ENCODE measurements at places on chromosomes 11 and 22. TPM values are rescaled to one million over a fixed set of nuclear protein-coding genes. Genes with fewer than 3 reads are reported as not detected.
A peak's percentile ranks its signal among the peaks of the same experiment; 100 is the strongest.

GRCh38 chr11:2202071-2202899 is 30.7 kb upstream of the TH start:
- H3K4me3 ChIP-seq, result no peak overlapping the region
- H3K27ac ChIP-seq, result no peak overlapping the region
- H3K36me3 ChIP-seq, result no peaks in the 10 kb centered on the region

- 0 out of 2 replicates have a peak, but pooled peaks cover 7% of the 10 kb centered on the region for H3K27me3 ChIP-seq
- no peak overlapping the region for H3K4me3 ChIP-seq
- no peaks in the 10 kb centered on the region for H3K4me1 ChIP-seq
- H3K36me3 ChIP-seq, result no peaks in the 10 kb centered on the region
- H3K27ac ChIP-seq, result no peak overlapping the region
These were observed 4.5 kb upstream of the RFPL1 start for GRCh38 chr22:29433856-29434255.

DNA sequence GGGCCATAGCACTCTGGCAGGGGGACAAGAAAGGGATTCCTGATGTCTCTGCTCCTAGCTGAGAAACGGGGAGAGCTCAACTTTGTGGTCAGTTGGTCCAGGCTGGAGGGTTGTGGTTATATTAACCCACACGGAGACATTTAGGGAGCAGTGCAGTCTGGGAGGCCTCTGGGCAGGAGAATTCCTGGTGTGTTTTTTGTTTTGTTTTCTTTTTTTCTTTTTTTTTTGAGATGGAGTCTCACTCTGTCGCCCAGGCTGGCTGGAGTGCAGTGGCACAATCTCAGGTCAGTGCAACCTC is 88.0 kb upstream of the SHISAL1 start:
- H3K27ac ChIP-seq, result no peak overlapping the region
- no peak for DNase-seq
- no peaks in the 10 kb centered on the region for H3K4me1 ChIP-seq
- H3K36me3 ChIP-seq, result no peaks in the 10 kb centered on the region

DNA sequence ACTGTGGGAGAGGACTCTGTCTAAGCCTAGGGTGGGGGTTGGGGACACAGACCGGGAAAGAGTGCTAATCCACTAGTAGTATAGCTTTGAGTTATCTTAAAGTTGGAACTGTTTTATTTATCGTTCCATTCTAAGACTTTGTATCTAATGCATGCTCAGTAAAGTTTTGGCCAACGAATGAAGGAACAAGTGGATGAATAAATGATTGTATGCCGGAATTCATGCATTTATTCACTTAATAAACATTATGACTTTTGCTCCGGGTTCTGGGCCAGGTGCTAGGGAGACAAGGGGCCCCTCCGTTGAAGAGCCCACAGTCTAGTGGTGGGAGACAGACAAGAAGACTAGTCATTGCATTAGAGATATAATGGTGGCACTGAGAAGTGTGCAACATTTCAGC is 645 bp downstream of the RNF121 start:
- peak overlapping the region; percentile 73 for H3K27ac ChIP-seq
- H3K27me3 ChIP-seq, result no peaks in the 10 kb centered on the region
- H3K36me3 ChIP-seq, result no peaks in the 10 kb centered on the region
- peaks cover 4% of the 10 kb centered on the region for H3K4me1 ChIP-seq
- peak overlapping the region; percentile 89 for H3K4me3 ChIP-seq

DNA sequence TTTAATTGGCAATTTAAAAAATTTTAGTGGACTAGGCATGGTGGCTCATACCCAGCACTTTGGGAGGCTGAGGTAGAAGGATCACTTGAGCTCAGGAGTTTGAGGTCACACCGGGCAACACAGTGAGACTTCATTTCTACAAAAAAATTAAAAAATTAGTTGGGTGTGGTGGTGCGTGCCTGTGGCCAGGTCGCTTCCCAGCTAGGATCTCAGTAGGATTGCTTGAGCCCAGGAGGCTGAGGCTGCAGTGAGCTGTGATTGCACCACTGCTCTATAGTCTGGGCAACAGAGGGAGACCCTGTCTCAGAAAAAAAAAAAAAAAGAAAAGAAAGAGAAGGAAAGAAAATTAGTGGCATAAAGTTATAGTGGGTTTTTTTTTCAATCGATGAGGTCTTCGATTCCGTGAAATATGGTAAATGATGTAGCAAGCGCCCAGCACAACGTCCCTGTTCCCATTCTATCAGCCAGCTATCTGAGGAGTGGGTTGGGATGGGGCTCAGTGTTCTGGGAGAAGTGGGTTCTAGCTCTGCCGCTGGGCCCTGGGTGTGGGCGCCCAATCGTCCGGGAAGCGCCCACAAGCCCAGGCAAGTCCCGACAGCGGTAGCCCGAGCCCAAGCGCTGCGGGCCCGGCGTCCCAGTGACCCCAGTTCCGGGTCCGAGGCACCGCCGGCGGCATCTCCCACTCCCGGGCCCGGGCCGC is 1.4 kb downstream of the FOSL1 start:
- H3K36me3 ChIP-seq, result peaks cover 46% of the 10 kb centered on the region
- peaks cover 80% of the 10 kb centered on the region for H3K4me1 ChIP-seq
- H3K4me3 ChIP-seq, result peak overlapping the region; percentile 98
- peak overlapping the region; percentile 99 for H3K27ac ChIP-seq
- H3K27me3 ChIP-seq, result no peaks in the 10 kb centered on the region

DNA sequence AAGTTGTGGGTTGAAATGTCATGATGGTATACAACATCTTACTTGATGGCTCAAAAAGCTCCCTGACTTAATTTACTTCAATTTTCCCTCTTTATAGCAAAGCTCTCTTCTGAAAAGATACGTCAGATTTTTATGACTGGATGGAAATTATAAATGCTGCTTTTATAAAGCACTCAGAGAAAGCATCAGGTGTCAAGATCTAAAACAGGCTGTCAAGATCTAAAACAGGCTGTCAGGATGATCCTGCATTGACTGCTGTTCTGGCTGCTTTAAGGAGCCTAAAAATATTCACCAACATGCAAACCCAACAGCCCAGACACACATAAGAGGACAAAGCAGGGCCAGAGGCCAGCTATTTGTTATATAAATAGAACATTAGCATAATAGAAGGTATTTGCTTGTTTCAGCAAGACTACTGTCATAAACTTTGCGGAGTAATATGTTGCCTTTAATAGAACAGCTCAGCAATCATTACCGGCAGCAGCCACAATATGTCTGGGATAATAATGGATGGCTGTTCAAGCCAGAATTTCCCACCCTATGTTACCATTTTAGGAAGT is 77.3 kb upstream of the ANO5 start:
- DNase-seq, result no peak
- no peak overlapping the region for H3K4me3 ChIP-seq
- no peaks in the 10 kb centered on the region for H3K36me3 ChIP-seq
- no peaks in the 10 kb centered on the region for H3K4me1 ChIP-seq
- no peaks in the 10 kb centered on the region for H3K27me3 ChIP-seq
- H3K27ac ChIP-seq, result no peak overlapping the region

DNA sequence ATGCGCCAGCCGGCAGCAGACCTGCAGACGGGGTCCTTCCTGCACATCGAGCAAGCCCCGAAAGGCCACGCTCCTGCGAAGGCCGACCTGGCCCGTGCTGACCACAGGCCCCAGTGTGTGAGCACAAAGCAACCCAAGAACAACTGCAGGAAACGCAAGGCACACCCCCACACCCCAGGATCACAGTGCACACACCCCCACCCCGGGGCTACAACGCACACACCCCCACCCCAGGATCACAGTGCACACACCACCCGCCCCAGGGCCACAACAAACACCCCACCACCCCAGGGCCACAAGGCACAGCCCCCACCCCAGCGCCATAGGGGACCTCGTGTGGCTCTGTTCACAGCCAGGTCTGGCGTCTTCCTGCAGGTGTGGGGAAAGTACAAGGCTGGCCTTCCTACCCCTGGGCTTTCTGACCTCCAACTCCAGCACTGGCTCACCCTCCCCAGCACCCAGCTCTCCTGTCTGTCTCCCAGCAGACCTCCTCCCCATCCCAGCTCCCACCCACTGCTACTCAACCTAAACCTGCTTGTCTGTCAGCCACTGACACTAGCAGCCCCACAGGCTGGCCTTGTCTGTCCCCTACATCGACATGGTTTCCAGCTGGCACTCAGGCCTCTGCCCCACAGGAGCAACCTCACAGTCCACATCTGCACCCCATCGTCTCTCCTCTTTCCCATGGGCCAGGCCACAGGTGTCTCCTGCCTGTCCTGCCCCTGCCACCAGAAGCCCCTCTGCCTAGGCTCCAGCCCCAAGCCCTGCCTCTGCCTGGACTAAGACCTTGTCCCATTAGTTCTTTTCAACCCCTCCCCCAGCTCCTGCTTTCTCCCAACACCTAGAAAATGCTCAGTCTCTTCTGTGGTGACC is 20.5 kb upstream of the EFCAB6 start:
- no peak for DNase-seq
- no peaks in the 10 kb centered on the region for H3K4me1 ChIP-seq
- H3K27ac ChIP-seq, result no peak overlapping the region
- H3K36me3 ChIP-seq, result no peaks in the 10 kb centered on the region
- no peaks in the 10 kb centered on the region for H3K27me3 ChIP-seq

DNA sequence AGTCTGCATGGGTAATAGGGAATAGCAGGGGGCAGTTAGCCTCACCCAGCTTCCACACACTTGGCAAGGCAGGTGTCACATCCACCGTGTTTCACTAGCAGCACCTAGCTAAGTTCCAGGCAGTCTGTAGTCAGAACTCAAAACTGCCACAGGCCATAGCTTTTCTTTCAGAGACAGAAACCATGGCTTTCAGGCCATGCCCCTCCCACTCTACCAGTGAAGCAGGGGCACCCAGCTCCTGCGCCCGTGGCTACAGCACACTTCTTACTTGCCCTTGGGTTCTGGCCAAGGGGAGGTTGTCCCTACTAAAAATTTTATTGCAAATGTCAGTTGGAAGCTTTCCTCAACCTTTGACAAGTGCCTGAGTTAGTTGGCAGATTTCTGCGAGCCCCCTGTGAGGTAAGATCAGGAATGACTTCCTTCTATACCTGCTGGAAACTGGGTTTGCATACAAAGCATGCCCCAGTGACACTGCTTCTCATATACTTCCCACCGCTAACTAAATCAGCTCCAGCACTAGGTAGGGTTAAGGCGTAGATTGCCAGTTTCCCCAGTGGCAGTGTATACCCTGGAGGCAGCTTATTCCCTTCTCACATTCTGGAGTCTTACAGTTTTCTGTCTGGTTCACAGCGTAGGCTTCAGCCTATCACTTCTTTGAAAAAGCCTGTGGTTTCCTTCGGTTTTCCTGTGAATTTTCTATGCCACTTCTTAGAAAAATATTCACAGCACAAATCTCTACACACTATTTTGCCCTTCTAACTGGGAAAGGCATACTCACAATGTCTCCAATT is 139.0 kb upstream of the LUZP2 start:
- no peaks in the 10 kb centered on the region for H3K27me3 ChIP-seq
- no peaks in the 10 kb centered on the region for H3K4me1 ChIP-seq
- no peak for DNase-seq
- no peak overlapping the region for H3K27ac ChIP-seq
- H3K36me3 ChIP-seq, result no peaks in the 10 kb centered on the region
- no peak overlapping the region for H3K4me3 ChIP-seq

GRCh38 chr22:30861131-30861530 is 107.4 kb downstream of the MORC2 start:
- H3K27me3 ChIP-seq, result no peaks in the 10 kb centered on the region
- no peaks in the 10 kb centered on the region for H3K4me1 ChIP-seq
- no peaks in the 10 kb centered on the region for H3K36me3 ChIP-seq
- H3K4me3 ChIP-seq, result no peak overlapping the region

GRCh38 chr11:96875712-96876111 is 485.9 kb downstream of the JRKL start:
- no peaks in the 10 kb centered on the region for H3K4me1 ChIP-seq
- H3K36me3 ChIP-seq, result no peaks in the 10 kb centered on the region
- DNase-seq, result no peak
- no peaks in the 10 kb centered on the region for H3K27me3 ChIP-seq
- H3K27ac ChIP-seq, result no peak overlapping the region

- H3K27me3 ChIP-seq, result no peaks in the 10 kb centered on the region
- H3K27ac ChIP-seq, result no peak overlapping the region
- no peak overlapping the region for H3K4me3 ChIP-seq
- peaks cover 21% of the 10 kb centered on the region for H3K4me1 ChIP-seq
These were observed 69.1 kb upstream of the MYOD1 start for GRCh38 chr11:17650127-17650911.

- peaks cover 25% of the 10 kb centered on the region for H3K4me1 ChIP-seq
- no peak overlapping the region for H3K27ac ChIP-seq
- no peaks in the 10 kb centered on the region for H3K27me3 ChIP-seq
- no peaks in the 10 kb centered on the region for H3K36me3 ChIP-seq
- H3K4me3 ChIP-seq, result no peak overlapping the region
These were observed 982 bp upstream of the SHANK3 start for GRCh38 chr22:50671641-50672040.

DNA sequence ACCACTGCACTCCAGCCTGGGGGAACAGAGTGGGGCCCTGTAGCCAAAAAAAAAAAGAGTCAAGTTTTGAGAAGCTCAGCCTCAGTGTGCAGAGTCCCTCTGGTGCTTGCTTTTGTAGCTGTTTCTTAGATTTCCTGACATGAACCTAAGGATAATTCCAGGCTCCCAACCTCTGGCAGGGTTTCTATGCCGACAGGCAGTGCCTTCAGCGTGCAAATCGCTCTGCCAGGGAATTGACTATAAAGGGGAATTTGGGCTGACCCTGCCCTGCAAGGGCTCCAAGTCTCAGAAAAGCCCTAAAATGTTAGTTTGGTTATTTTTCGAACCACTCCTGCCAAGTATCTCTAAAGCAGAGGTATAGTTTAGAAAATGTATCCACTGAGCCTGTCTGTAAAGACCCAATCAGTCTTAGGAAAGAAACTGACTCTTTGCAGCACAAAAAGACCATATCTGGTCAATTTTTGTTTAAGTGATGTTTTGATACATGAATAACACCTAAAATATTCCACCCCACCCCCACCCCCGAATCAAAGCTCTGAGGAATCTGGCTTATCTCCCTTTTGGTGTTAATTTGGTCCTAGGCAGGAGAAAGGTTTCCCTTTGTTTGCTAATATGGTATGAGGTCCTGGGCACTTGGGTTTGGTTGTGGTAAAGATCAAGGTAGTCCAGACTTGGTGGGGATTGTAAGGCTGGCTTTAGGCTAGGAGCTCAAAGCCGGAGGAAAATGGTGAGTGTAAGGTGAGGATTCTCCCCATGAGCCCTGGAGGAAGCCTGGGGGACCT is 49.7 kb downstream of the ANO1 start:
- H3K27me3 ChIP-seq, result no peaks in the 10 kb centered on the region
- peaks cover 15% of the 10 kb centered on the region for H3K4me1 ChIP-seq
- DNase-seq, result no peak
- H3K36me3 ChIP-seq, result no peaks in the 10 kb centered on the region

DNA sequence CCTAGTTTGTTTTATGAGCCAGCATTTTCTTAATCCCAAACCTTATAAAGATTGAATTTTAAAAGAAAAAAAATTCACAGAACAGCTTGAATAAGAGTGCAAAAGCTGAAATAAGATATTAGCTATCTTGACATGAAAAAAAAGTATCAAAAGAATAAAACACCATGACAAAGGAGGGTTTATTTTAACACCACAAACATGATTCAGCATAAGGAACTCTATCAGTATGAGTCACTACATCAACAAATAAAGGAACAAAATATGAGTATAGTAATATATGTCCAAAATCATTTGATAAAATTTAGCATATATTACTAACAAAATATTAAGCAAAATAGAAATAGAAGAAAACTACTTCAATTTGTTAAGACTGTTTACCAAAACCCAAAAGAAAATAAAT is 9.6 kb upstream of the LMO1 start:
- H3K4me3 ChIP-seq, result no peak overlapping the region
- no peaks in the 10 kb centered on the region for H3K36me3 ChIP-seq
- DNase-seq, result no peak
- no peaks in the 10 kb centered on the region for H3K27me3 ChIP-seq
- H3K27ac ChIP-seq, result no peak overlapping the region

Gene APOA1
- total RNA-seq, result 2.0 TPM

Gene TRAF6
- 9.3 TPM for total RNA-seq

Gene PIWIL4
- total RNA-seq, result 0.34 TPM

Gene NRGN
- total RNA-seq, result 33.3 TPM

Gene RFPL2
- 0.61 TPM for total RNA-seq

Gene FAM83F
- 24.5 TPM for total RNA-seq

Gene CARD16
- not detected for total RNA-seq

Gene DGAT2
- 2.4 TPM for total RNA-seq

Gene ANO9
- 70.3 TPM for total RNA-seq

Gene TTC28
- total RNA-seq, result 0.12 TPM

Measured in HCT116 (cell line).